ENCODE measurements at places on chromosomes 1 and 21.

DNA sequence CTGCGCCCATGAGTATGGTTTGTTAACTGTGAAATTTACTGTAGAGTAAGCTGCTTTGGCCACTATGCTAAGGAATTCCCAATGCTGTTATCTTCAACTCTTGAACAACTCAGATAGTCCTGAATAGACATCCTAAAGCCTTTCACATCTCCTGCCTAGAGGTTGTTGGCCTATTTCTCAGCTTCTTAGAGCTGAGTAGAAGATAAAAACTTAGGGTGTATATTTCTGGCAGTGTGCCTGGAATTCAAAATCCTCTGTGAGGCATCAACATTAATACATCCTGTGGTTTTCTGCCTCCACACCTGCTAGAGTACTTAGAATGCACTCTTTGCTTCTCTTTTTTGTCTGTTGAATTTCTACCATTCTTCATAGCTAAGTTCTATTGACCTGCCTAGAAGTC is 45.8 kb upstream of the RC3H1 start:
- peak; percentile 51 for DNase-seq

GRCh38 chr1:157438146-157438545 is 114.2 kb downstream of the FCRL5 start:
- peak; percentile 7 for DNase-seq

DNA sequence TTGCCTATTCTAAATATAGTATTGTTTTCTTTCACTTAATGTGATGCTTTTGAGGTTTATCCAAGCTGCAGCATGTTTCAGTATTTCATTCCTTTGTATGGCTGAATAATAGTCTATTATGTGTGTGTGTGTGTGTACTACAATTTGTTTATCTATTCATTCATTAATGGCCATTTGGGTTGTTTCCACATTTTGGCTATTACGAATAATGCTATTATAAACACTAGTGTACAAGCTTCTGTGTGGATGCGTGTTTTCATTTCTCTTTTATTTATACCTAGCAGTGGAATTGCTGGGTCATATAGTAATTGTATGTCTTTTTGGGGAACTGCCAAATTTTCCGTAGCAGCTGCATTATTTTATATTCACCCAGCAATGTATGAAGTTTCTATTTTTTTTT is 15.0 kb upstream of the THEM5 start:
- no peak for DNase-seq

DNA sequence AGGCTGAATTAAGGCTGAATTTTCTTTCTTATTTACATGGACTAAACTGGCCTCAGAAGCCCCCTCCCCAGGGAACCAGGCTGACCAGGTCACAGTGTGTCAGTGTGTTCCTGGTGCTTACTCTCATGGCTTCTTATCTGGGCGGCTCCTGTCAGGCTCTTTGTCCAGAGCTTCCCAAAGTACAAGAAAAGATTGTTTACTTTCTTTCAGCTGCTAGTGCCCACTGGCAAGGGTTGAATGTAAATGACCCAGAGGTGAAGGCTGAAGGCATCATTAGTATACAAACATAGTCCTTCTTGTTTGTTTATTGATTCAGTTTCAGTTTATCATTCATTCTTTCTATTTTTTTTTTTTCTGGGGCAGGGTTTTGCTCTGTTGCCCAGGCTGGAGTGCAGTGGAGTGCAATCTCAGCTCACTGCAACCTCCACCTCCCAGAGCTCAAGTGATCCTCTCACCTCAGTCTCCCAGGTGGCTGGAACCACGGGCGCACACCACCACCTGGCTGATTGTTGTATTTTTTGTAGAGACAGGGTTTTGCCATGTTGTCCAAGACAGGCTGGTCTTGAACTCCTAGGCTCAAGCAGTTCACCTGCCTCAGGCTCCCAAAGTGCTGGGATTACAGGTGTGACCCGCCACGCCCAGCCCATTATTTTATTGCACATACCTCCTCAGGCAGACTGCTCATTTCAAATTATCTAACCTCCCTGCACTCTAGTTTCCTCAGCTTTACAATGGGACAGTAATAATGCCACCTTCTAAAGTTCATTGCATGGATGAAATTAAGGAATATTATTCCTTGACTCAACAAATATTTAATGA is 9.8 kb upstream of the KDM4A start:
- peak; percentile 53 for DNase-seq

DNA sequence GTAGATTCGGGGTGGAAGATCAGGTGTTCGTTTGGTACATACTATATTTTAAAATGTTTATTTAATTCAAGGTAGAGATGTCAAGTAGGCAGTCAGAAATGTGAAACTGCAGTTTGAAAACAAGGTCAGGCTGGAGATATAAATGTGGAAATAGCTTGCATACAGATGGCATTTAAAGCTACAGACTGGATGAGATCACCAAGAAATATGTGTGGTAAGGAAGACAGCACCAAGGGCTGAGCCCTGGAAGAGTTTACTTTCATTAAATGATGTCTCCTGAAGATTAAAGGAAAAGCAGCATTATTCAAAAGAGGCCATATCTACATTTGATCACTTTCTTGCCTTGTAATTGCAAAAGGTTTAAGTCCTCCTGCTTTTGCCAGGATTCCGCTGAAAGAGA is 271.3 kb downstream of the PTBP2 start:
- no peak for DNase-seq

DNA sequence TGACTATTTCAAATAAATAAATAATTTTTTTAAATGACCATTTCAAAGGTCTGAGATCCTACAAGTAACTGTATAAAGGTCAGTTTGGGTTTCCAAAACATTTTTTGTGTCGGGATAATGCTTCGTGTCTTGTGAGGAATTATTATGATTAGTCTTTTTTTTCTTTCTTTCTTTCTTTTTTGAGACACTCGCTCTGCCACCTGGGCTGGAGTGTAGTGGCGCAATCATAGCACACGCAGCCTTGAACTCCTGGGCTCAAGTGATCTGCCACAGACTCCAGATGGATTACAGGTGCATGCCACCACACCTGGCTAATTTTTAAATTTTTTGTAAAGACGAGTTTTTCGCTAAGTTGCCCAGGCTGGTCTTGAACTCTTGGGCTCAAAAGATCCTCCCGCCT is 1.9 kb upstream of the SDE2 start:
- DNase-seq, result no peak

DNA sequence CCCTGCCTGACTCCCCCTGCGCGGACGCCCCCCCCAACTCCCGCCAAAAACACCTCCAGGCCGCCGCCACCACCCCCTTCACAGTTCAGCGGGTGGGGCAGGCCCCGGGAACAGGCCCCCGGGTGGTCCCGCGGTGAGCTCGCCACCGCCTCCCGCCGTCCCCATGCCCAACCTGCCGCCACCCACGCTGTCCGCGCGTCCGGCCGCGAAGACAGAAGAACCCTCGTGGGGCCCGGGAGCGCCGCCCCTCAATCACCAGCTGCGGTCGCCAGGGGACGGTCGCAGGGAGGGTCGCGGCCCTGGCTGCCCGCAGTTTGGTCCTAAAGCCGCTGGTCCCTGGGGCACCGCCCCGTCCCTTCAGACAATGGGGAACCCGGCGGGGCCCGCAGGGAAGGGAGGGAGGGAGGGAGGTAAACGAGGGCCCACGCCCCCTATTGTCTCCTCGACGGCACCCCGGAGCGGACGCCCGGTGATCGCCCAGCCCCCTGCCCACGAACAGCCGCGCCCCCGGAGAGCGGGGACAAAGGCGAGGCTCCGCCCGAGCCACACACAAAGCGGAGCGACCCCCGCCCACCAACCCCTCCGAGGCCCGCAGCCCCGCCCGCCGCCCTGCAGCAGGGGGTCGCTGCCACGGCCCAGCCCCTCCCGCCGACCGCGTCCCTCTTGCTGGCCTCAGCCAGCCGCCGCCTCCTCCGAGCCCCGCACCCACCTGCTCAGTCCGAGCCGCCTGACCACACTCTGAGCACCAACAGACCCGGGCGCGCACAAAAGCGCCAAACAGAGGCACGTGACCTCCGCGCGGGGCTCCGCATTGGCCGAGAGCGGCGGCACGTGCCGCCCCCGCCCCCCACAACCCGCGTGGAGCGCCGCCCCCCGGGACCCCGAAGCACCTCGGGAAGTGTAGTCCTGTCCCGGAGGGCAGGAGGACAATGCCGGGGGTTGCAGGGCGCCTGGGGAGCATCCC is at the start of gene STMN1:
TSS of gene STMN1 (minus strand) at position 740 of the 964 bp plus-strand sequence. CDS start 1,743 bp downstream, outside the sequence.
- peak; percentile 80 for DNase-seq

- no peak for DNase-seq
Observed at GRCh38 chr21:40454057-40454456, 392.9 kb downstream of the DSCAM start.

DNA sequence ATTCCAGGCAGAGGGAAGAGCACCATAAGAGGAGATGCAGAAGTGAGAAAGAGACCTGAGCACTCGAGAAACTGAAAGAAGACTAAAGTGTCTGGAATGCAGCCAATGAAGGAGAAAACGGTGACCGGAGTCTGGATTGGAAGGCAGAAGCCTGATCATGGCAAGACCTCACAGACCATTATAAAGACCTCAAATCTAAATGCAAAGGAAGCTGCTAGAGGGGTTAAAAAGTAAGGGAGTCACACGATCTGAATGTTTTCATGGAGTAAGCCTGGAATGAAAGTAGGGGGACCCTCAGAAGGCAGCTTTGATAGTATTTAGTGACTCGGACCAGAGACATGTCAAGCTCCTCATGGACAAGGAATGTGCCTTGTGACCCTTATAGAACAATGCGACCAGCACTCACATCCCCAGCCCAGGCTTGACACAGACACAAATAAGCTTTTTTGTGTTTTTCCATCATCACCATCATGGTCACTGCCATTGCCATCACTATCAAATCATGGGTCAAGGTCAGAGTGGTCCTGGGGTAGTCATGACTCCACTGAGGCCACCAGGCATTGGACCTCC is 183.6 kb downstream of the SEC16B start:
- DNase-seq, result no peak

- peak; percentile 48 for DNase-seq
Observed at GRCh38 chr1:143720087-143721023, 251.4 kb downstream of the FAM72C start.

DNA sequence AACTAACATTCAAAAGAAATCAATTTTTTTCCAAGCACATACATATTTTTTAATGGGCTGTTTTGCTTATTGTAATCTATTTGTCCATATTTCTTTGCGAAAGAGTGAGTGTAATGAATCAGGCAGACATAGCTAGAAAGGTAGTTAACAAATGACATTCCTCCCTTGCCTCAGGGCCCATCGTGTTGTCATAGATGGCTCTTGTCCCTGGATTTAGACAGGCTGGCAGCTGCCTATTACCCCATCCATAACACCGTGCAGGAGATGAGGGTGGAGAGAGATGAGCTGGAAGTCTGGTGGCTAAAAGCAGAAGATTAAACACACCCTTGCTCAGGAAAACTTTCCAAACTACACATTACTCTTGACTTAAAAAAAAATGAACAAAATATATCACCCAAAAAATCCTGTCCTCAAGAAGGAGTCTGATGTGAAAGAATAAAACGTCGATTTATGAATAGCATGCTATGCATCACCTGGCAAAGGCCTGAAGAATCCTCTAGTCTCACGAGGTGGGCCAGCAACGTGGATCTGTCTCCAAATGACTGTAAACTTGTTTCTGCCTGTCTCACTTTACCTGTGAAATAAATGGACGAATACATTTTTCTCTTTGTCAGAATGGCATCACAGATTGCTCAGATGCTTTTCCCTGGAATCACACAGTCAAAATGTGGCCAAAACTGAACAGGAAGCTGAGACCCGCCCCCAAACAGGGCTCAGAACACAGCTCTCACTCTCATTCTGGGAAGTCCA is 55.7 kb downstream of the C21orf91 start:
- peak; percentile 82 for DNase-seq

GRCh38 chr1:117754061-117754969 is 148.5 kb downstream of the TENT5C start:
- peak; percentile 67 for DNase-seq

DNA sequence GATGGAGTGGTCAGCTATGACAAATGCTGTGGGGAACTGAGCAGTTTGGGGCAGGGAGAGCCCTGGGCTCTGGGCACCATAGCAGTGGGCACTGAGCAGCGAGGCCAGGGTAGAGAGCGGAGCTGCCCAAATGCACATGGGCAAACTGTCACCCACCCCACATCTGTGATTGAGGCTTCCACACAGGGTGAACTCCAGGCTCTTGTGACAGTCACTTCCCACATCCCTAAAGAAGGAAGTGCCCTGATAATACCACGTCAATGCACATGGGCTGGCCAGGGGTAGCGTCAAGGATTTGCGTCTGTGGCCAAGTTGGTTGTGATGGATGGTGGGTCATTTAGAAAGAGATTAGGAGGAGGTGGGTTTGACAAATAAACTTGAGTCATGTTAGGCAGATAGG is 2.6 kb upstream of the GUCA2B start:
- no peak for DNase-seq

DNA sequence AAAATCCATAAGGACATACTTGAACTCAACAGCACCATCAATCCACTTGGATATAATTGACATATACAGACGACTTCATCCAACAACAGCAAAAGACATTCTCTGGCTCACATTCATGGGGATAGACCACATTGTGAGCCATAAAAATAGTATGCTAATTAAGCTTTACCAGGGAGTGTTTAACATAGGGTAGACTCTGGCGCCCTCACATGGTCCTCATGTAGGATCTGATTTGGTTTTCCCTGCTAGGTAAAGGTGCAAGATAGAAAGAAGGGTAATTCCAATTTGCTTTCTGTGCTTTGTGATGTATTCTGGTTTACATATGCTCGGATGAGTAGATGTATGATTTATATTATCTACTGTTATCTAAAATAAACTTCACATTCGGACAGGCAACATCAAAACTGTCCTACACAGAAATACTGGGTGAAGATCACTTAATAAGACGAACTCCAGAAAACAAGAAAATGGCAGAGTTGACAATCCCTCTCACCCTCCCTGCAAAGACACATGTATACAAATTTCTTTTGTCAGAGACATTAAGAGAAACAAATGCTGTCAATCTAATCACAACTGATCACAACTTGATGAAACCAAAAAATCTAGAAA is 27.7 kb downstream of the CR1L start:
- DNase-seq, result peak; percentile 81

GRCh38 chr1:107523736-107524135 is 382.9 kb downstream of the NTNG1 start:
- DNase-seq, result no peak

DNA sequence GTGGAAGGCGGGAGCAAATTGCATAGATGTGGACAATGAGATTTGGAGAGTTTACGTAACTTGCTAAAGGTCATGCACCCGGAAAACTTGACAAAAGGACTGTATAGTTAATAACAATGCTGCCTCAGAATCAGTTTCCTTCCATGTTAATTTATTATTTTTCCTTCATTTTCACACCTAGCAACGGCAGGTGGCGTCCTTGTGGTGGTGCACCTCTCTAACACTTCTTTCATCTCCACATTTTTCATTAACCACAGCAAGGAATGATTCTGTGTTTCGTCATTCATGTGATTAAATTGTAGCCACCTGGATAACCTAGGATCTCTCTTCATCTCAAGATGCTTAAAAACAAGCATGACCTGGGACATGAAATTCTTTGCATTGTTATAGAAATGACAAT is 2133.0 kb downstream of the NCAM2 start:
- peak; percentile 0 for DNase-seq
